ENCODE measurements at places on chromosomes 16 and 17.

- DNase-seq = no peak
Measured at GRCh38 chr16:66121466-66121865, 245.0 kb upstream of the CDH5 start.

- no peak for DNase-seq
Measured at GRCh38 chr16:85149776-85150175, 37.5 kb upstream of the CIBAR2 start.

DNA sequence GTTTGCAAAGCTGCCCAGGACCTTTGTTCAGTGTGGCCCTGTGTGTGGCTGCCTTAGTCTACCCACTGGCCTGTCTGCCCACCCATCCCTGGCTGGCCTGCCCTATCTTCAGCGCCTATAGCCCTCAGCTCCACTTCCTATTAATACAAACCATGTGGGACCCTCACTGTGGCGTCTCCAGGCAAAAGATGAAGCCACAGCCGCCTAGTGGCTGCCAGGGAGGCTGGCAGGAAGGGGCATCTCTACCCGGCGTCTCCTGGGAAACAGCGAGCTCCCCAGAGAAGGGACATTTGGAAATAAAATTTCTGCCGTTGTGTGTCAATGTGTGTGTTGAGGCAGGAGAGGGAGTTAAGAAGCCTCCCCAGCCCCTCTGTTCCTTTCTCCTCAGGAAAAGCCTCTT lies 31.5 kb downstream of the NEUROD2 start:
- no peak for DNase-seq

- no peak for DNase-seq
Measured at GRCh38 chr16:6684076-6684673, 648.5 kb upstream of the RBFOX1 start.

- no peak for DNase-seq
Measured at GRCh38 chr16:63442246-63442645, 1406.0 kb upstream of the CDH8 start.

GRCh38 chr17:77242118-77242851 lies 101.5 kb downstream of the SEC14L1 start:
- no peak for DNase-seq

DNA sequence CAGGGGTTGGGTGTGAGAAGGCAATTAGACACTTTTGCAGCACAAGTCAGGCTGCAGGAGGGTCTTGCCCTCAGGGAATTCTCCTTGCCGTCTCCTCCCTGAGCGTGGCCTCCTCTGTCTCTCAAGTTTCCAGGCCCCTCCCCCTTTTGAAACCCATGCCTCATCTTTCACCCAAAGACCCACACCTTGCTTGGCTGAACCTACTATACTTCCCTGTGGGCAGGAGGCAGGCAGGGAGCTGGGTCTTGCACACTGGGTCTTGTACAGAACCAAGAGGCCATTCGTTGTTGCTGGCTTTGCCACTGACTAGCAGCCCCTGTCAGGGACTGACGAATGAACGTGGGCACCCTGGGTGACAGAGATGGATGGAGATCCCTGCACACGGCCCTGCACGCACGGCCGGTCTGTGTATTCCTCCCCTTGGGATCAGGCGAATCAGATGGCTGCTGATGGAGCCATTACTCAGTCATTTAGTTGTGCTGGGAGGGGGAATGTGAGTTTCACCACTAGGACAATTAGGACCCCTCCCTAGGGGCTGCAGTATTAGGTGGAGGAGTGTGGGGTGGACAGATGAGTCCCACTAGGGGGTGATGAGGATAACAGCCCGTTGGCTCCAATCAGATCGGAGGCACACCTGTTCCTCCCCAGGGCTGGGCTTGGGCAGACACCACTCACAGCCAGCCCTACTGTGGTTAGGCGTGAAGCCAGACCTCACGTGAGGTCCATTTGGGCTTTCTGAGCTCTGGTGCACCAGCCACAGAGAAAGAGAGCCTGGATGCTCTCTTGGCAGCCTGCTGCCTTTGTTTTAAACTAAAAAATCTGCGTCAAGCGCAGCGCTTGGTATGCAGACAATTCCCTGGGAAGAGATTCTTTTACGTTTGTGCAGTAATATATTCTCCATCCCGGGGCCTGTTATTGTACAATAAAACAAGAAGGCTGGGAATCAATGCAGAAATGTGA lies 167.7 kb upstream of the WSCD1 start:
- no peak for DNase-seq

DNA sequence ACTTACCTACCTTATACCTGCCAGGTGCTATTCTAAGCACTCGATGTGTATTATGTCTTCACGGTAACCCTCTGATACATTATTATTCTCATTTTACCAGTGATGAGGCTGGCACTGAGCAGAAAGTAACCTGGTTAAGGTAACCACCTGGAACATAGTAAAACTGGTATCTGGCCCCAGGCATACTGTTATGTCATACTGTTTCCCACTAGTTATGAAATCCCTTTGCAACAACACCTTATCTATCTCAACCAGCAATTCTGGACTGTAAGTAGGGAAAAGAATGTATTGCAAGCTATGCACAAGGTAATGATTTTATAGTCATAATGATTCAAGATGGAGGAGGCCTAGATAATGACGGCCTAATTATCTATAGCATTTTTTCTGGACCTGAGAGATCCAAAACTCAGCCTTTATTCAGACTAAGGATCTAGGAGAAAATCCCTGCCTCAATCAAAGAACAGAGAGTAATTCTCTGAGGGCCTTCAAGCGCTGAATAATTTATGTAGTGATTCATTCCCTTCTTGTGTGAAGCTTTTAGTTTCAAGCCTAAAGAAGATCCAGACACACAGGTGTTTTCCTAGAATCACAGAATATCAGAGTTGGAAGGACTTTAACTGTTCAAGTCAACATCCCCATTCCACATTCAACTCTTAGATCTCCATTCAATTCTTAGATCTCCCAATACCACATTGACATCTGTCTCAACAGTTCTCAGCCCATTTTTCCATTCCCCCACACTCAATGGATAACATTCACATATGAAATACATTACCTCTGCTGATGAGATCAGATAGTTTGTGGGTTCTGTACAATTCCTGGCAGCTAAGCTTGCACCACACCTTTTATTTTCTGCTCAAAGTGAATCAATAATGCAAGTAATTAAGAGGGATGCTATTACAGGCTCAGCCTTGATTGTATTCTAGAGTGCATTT lies 14.9 kb upstream of the MMD start:
- DNase-seq = no peak

- DNase-seq = no peak
Measured at GRCh38 chr16:63415014-63415413, 1378.8 kb upstream of the CDH8 start.

- DNase-seq = no peak
Measured at GRCh38 chr17:20092973-20093626, 83.9 kb downstream of the SPECC1 start.

DNA sequence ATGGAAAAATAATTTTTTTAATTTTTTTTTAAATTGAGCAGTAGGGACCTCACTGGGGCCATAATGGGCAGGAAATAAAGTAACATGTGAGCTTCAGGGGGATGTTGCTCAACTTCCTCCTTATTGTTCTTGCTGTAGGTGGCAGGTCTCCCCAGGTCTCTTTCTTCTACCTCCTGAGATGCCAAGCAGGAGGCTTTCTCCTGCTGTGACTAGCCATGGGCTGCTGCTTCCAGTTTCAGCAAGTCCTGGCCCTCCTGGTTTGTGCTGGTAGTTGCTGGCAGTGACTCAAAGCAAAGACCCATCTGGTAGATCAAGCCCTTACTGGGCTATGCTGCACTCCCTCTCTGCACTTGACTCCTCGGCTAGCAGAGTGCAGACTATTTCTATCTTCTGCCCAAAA lies 2.3 kb downstream of the DPEP2NB start:
- DNase-seq = no peak

DNA sequence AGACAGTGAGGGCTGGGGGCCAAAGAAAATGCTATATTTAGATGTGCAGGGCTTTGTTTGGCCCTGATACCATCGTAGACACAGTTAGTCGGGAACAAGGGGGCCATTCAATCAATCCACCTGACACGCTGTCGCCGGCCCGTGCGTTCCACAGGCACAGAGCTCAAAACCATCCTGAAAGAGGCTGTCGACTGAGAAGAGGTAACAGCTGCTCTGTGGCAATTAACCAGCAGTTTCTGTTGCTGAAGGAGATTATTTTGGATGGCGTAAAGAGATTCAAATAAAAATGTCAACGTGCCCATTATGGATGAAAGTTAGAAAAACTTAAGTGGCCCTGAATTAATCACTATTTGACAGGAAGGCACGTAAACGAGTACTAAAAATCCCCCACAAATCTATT lies 276.2 kb upstream of the IRX5 start:
- DNase-seq = no peak

DNA sequence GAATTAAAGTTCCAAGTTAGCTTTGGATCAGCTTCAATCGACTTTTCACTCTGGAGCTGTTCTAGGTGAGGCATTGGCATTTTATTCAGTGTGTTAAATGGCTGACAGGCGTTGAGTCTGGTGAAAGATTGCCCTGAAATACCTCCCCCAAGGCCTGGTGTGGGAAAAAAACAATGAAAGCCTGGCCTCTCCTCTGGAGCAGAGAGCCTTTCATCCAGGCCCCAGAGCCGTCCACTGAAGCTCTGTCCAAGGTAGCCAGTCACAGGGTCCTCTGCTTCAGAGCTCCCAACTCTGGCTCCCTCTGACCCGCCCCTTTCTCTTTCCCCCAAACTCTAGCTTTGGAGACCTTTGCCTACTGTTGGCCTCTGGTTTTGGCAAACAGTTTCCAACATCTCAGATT lies 123.6 kb upstream of the CRHR1 start:
- DNase-seq = no peak

- DNase-seq = no peak
Measured at GRCh38 chr17:74053712-74054078, 149.8 kb upstream of the RPL38 start.

DNA sequence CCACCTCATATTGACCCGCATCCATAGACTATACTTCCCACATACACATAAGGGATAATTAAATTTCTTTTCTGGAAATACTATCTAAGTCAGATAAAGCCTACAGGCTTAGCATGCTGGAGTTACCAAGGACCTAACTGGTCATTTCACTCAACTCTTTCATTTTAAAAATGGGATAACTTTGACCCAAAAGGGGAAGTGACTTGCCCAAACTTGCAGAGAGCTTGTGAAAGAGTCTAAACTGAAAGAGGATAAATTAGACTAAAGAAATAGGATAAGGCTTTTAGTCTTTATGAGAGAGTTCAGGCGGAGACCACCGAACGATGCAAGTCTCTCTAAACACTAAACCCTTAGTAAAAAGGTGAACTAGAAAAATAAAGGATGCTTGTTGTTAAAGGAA lies 3.9 kb upstream of the KRT33A start:
- DNase-seq = no peak

GRCh38 chr17:38620551-38621277 lies 15.0 kb upstream of the SRCIN1 start:
- DNase-seq = no peak

DNA sequence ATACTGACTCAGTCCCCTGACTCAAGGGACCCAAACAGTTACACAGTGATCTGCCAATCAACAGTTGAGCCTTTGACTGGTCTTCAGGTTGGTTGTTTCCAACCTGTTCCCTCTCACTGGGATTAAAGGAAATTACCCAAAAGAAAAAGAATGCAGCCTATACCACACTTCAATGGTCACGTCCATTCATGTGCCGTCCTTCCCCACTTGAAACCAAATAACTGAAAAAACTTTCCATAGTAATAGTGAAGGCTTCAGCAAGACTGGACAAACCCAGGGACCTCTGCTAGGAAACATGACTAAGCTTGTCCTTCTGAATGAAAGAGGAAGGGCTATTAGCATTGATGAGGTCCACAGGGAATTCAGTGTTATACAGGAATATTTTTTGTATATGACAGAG lies 30.6 kb downstream of the MRPS23 start:
- no peak for DNase-seq

- DNase-seq = no peak
Measured at GRCh38 chr16:75143941-75144340, 4.4 kb upstream of the ZFP1 start.

All from CD8-positive, alpha-beta memory T cell (primary cell).